ENCODE measurements at places on chromosomes 4 and X. TPM values are rescaled to one million over a fixed set of nuclear protein-coding genes. Genes with fewer than 3 reads are reported as not detected.
A peak's percentile ranks its signal among the peaks of the same experiment; 100 is the strongest.

- no peak for DNase-seq
These were observed 37.8 kb downstream of the SH3KBP1 start for GRCh38 chrX:19849464-19850080.

DNA sequence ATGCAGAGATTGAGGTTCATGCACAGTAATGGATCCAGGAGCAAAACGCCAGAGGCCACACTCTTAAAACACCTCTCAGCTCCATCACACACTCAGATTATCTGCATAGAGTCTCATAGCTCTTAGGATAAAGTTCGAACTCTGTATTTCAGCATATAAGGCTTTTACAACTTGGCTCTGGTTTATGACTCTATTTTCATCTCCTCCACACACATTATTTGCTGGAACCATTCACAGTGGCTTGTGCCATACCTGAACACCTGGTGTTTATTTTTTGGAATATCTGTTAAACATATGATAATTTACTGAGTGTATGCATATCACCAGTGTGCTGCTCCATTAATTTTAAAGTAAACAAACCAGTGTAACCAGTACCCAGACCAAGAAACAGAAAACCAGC lies 27.2 kb downstream of the RASL11B start:
- no peak for DNase-seq

DNA sequence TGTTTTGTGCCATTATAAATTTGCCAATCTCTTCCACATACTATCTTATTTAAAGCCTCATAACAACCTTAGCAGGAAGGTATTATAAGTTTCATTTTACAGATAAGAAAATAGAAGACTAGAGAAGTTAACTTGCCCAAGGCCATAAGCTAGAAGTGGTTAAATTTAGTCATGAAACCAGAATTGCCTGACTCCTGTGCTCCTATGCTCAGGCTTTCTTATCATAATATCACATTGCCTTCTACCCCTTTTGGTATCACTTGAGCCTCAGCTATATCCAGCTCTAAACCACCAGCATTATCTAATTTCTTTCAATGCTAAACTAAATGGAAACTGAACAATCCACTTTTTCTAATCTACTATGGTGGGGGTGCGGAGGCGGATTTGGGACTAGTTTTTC lies 164.7 kb downstream of the GBA3 start:
- DNase-seq: no peak

GRCh38 chrX:75327607-75328006 lies 53.7 kb downstream of the UPRT start:
- DNase-seq: no peak

DNA sequence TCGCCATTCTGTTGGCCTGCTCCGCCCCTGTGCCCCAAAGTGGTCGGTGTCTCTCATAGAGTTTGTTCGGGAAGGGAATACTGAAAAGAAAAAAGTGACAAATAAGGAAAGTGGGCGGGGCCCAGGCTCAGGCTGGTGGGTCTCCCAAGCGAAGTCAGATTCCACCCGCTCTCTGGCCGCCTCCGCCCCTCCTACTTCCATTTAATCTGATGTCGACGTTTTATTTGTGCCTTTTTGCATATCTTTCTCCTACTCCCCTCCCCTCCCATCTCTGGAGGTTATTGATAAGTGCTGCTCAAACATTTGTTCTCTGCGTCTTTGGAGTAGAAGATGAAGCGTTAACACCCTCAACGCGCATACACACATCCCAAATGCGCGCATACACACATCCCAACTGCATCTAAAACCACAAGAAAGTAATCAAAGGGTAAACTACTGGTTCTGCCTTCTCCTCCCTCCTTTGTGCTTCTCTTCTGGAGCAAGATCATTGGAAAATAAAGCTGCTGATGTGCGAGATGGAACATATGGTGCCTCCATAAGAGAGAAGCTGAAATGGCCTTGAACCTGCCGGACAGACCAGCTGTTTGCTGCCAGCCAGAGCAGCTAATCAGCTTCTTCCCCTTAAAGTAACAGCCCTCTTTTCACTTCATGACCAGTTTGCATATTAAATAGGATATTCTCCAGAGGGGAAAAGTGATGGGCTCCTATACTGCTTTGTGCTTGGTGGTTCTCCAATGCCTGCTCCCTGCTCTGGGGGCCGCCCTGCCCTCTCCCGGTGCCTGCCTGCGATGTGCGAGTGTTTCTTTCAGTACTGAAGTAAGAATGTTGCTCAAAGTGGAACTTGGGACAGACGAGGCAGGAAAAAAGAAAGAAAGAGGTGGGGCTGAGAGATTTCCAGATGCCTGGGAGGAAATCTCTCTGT lies 3.1 kb downstream of the MAMLD1 start:
- DNase-seq: peak; percentile 83

Gene ATP7A
- total RNA-seq: 10.8 TPM

DNA sequence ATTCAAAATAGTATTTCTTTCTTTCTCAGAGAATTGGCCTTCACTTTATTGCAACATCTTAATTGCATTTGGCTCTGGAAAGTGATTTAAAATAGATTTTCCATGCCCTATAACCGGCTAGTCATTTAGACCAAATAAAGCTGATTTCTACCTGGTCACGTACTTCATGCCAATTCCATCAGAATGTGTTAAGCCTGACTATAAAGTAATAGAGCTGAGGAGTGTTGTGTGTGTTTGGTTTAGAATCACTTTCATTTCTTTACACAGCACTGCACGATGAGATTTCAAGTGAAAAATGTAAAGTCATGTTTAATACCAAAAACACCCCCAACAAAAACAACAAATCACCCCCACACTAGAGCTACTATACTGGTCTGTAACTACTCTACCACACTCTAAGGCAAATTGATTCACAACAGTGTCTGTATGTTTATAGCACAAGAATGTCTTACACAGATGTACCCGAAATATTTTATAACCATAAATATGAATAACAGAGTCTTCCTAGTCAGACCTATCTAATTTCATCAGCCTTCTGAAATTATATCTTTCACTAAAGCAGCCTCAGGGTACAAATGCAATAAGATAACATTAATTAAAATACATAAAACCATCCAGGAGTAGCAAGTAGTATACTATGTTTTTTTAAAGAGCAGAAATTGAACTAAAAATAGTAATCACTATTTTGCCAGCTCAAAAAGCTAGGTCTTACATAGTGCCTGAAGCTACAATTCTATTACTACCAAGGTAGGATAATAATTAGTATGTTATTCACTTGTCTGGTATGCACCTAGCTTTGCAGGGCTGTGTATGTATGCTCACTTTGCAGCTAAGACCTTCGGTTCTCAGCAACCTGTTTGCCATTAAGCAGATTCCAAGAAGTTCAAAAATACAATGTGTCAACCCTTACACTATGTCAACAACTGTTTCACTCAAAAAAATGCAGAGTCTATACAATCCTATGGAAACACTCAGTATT lies 28.4 kb downstream of the APBB2 start:
- no peak for DNase-seq

Gene COL4A6
- total RNA-seq: 2.3 TPM

DNA sequence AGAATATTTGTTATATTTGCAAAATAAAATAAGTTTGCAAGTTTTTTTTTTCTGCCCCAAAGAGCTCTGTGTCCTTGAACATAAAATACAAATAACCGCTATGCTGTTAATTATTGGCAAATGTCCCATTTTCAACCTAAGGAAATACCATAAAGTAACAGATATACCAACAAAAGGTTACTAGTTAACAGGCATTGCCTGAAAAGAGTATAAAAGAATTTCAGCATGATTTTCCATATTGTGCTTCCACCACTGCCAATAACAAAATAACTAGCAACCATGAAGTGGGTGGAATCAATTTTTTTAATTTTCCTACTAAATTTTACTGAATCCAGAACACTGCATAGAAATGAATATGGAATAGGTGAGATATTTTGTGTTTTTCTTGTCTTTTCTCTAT lies at the start of gene AFP:
Gene AFP (plus strand): TSS at position 238 of the 400 bp plus-strand sequence. CDS start 42 bp downstream, at position 280.
- DNase-seq: no peak

Gene PRRG3
- total RNA-seq: 0.86 TPM

DNA sequence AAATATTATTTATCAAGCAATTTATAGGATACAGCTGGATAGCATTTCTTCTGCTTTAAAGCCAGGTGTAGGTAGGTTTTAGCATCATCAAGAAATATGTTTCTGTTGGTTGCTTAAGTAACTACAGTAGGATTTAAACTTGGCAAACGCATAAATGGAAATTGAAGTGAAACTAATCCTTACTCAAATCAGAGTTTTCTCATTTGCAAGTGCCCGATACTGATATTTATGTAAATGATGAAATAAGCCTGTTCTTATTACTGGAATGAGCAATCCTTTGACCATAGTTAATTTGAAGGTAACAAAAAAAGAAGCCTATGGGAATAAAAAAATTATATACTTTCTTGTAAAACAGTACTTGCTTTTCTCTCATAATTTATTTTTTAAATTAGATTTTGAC lies 23.2 kb upstream of the PIGA start:
- no peak for DNase-seq

GRCh38 chrX:147679356-147680005 lies 232.2 kb upstream of the FMR1 start:
- DNase-seq: no peak

Gene CXCL5
- total RNA-seq: 0.14 TPM

GRCh38 chrX:20143111-20143510 lies 1.5 kb upstream of the EIF1AX start:
- DNase-seq: no peak

DNA sequence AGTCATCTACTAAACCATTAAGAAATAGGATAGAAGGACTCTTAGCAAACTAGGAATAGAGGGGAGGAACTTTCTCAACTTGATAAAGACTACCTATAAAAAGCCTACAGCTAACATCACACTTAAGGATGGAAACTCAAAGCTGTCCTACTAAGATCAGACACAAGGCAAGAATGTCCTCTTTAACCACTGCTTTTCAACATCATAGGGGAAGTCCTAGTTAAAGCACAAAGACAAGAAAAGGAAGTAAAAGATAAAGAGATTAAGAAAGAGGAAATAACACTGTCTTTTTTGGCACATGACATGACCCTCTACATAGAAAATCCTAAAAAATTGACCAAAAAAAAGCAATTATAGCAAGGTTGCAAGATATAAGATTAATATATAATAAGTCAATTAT lies 136.6 kb downstream of the FBXW7 start:
- no peak for DNase-seq

DNA sequence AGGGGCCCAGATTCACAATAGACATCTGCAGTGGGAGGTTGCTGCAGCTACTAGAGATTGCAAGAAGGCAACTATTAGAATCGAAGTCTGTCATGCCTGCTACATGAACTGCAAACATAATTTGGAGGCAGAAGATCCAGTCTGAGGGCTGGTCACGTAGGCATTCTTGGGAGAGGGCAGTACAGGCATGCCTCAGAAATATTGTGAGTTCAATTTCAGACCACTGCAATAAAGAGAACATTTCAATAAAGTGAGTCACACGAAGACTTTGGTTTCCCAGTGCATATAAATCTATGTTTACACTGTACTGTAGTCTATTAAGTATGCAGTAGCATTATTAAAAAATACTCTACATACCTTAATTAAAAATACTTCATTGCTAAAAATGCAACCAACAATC lies 585.8 kb upstream of the FAT1 start:
- DNase-seq: no peak

DNA sequence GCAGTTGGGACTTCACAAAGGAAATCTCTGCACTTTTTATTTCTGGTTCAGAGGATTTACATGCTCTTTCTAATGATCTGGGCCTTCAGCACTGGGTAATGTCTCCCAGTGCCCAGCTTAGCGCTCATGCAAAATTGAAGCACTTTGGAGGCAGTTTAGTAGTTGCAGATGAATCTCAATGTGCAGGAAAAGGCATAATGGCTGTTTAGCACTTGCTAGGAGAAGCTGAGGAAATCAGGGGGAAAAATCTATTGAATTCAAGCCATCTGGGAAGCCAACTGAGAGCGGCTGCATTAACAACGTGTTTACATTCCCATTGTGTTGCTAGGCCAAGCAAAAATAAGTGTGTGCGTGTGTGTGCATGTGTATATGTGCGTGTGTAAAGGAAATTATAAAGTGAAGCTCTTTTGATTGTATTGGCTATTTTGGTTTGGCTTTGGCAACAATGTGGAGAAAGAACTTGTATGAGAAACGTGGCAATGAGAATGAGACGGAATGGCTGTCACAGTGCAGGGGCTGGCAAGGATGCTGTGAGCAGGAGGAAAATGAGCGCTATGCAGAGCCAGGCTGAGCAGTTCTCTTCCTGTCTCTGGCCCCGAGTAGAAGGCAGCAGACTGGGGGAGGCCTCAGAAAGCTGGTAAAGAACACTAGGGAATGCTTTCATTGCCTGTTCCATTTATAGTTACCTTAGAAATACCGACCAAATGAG lies 231.5 kb downstream of the UNC5C start:
- no peak for DNase-seq

DNA sequence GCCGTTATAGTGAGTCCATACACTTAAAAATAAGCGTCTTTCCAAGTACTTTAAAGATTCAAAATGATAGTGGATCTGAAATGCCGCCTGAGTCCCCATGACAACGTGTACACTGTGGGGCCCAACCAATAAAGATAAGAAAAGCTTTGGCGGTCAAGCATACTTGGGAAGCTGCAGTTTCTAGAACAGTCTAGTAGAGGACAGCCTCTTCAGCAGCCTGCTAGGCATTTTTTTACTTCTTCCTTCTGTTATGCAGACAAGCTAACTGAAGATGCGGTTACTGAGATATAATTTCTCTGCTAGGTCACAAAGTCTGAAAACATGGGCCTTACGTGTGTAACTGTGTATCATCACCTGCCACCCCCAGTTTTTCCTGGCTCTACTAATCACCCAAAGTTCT lies 402 bp upstream of the UPRT start:
- DNase-seq: no peak

DNA sequence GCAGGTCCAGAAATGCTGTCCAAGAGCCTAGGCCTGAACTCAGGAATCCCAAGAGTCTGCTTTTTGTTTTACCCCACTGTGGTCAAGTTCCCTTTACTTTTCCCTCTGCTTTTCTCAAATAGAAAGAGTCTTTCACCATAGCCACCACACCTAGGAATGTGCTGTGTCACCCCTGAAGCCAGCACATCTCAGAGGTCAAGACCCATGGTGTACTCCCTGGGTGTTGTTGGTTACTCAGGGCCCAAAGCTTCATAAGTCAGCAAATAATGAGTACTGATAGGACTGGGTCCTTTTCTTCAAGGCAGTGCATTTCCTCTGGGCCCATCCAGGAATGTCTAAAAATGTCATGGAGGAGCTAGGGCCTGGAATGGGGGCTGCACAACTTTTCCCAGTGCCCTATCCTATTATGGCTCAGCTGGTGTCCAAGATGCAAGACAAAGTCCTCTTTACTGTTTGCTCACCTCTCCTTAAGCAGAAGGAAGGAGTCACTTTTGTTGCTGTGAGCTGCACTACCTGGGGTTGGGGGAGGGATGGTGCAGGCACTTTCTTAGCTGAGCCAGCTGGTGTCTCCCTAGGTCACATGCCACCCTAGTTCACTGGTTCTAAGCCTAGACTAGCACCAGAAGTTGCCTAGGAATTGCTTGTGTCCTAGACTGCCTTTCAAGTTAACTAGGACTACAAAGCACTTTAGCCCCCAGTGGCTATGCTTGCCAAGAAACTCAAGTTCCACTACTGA lies 62.4 kb upstream of the RXFP1 start:
- DNase-seq: no peak

GRCh38 chrX:10567136-10567535 lies 53.2 kb downstream of the MID1 start:
- no peak for DNase-seq

Gene MXD4
- total RNA-seq: 43.7 TPM

Gene LANCL3
- 0.38 TPM for total RNA-seq
